ENCODE measurements at places on chromosomes 5 and 9. TPM values are rescaled to one million over a fixed set of nuclear protein-coding genes. Genes with fewer than 3 reads are reported as not detected.

GRCh38 chr9:133509179-133510083 is 15.3 kb downstream of the MYMK start:
- no peak overlapping the region for H3K4me3 ChIP-seq
- H3K36me3 ChIP-seq = no peaks in the 10 kb centered on the region
- no peak overlapping the region for H3K27ac ChIP-seq
- peaks cover 45% of the 10 kb centered on the region for H3K4me1 ChIP-seq
- no peak for DNase-seq
- peaks cover 18% of the 10 kb centered on the region for H3K27me3 ChIP-seq

DNA sequence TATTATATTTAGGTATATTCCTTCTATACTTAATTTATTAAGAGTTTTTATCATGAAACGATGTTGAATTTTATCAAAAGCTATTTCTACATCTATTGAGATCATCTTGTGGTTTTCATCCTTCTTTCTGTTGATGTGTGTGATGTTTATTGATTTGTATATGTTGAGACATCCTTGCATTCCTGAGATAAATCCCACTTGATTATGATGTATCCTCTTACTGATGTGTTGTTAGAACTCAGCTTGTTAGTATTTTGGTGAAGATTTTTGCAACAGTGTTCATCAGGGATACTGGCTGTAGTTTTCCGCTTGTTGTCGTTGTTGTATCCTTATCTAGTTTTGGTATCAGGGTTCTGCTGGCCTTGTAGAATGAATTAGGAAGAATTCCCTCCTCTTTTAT is 213.6 kb downstream of the GDNF start:
- DNase-seq = no peak
- no peak overlapping the region for H3K27ac ChIP-seq
- no peaks in the 10 kb centered on the region for H3K27me3 ChIP-seq
- no peak overlapping the region for H3K4me3 ChIP-seq
- H3K36me3 ChIP-seq = peaks cover 27% of the 10 kb centered on the region

DNA sequence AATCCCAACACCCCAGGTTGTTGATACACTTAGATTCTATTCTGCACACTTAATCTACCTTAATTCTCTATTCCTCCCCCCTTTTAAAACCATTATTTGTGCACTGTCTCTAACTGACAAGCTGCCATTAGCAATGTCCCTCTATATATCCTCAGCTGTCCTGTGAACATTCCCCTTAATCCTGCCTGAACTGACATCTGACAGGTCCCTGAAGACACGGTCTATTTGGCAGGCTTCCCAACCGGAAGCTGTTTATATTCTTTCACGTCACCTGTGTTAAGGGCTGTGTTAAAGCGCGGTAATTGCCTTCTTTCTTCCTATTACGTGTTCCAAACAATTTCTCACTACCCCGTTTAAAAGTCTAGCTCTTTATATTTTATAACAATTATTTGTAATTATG is 277.3 kb downstream of the CDH9 start:
- H3K27ac ChIP-seq = no peak overlapping the region
- no peaks in the 10 kb centered on the region for H3K4me1 ChIP-seq
- H3K27me3 ChIP-seq = no peaks in the 10 kb centered on the region
- no peak overlapping the region for H3K4me3 ChIP-seq
- no peak for DNase-seq
- no peaks in the 10 kb centered on the region for H3K36me3 ChIP-seq

DNA sequence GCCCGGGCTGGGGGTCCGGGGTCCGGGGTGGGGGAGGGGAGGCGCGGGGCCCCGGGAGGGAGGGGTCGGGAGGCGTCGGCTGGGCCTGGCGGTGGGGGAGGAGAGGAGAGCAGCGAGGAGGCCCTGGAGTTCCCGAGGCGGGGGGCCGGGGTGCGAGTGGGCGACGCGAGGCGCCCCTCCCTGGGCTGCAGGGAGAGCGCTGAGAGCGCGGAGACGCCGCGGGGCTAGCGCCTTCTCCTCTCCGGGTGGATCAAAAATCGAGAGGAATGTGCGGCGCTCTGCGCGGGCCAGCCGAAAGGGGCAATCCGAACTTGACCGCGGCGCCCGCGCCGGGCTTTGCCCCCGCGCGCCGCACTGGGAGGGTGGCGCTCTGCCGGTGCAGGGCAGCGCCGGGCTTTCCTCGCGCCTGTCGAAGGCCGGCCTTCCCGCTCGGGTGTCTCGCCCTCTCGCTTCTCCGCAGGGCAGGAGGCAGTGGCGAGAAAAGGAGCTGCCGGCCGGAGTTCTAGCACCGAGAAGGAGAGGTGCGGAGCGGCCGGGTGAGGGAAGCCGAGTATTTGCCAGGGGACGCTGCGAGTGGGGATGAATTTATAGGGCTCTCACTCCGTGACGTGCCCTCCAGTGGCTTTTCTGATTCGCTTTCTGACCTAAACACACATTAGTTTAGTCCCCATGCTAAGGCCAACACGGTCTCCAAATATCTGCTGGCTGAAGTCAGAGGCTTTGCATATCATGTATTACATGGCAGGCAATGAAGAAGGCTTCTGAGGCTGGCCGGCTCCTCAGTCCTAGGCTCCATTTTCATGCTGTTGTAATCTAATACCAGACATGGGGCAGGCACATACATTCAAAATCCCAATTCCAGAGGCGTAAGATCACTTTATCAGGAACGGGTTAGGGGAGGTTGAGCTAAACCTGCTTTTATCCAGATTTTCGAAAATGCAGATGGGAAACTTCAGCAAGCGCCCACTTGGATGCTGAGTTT is 503 bp upstream of the GDNF start:
- peaks cover 50% of the 10 kb centered on the region for H3K4me1 ChIP-seq
- H3K27ac ChIP-seq = peak overlapping the region; percentile 33
- DNase-seq = peak; percentile 26

The SLC1A1 gene
- 3.1 TPM for total RNA-seq

The CFAP90 gene
- not detected for total RNA-seq

The FOXI1 gene
- total RNA-seq = not detected

DNA sequence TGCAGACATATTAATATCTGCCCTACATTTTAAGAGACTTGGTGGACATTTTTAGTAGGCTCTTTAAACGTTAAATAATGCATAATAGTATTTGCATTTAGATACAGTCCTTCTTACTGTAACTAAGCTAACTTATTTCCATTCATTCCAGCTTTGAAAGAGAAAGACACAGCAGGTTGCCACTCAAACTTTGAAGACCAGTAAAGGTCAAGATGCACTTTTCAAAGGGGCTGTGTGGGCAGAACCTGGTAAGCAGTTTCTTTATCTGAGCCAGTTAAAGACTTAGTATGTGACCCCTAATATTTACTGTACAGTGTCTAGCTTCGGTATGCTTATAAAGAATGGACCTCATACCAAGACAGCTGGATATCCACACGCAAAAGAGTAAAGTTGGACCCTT is 20.8 kb downstream of the PLGRKT start:
- H3K27me3 ChIP-seq = no peaks in the 10 kb centered on the region
- H3K4me3 ChIP-seq = no peak overlapping the region
- no peak for DNase-seq
- peaks cover 17% of the 10 kb centered on the region for H3K36me3 ChIP-seq

The CPLANE1 gene
- 8.3 TPM for total RNA-seq

GRCh38 chr5:157670662-157671591 is at the start of gene C5orf52:
Gene C5orf52, plus strand, starts transcription at chr5:157671533. Its CDS starts 82 bp downstream, at chr5:157671615.
- H3K4me1 ChIP-seq = peaks cover 16% of the 10 kb centered on the region
- H3K27me3 ChIP-seq = peaks cover 33% of the 10 kb centered on the region
- DNase-seq = peak; percentile 18
- no peak within 1 kb of the TSS for H3K27ac ChIP-seq
- no peaks in the 10 kb centered on the region for H3K36me3 ChIP-seq

- H3K4me1 ChIP-seq = peaks cover 6% of the 10 kb centered on the region
- no peak overlapping the region for H3K27ac ChIP-seq
- DNase-seq = no peak
- no peak overlapping the region for H3K4me3 ChIP-seq
- H3K27me3 ChIP-seq = peaks cover 9% of the 10 kb centered on the region
These were observed 213.7 kb upstream of the SNX2 start for GRCh38 chr5:122561209-122561608.
